Posterior vena cava (tissue), 2 donors: ENCODE measurements at places on chromosomes 6 and 20. TPM values are rescaled to one million over a fixed set of nuclear protein-coding genes. Genes with fewer than 3 reads are reported as not detected.

Gene PBOV1
- total RNA-seq = not detected

Gene OPRM1
- not detected for total RNA-seq

Gene CPXM1
- 9.6 TPM for total RNA-seq

Gene SMPD2
- total RNA-seq = 4.2 TPM

Gene SOD2
- 584 TPM for total RNA-seq

Gene SPATS1
- not detected for total RNA-seq

Gene RPS6KA2
- 43.4 TPM for total RNA-seq

Gene BPIFB4
- not detected for total RNA-seq

Gene ADGB
- not detected for total RNA-seq

Gene PRND
- not detected for total RNA-seq

Gene TAAR2
- total RNA-seq = not detected

Gene ZNF341
- total RNA-seq = 1.8 TPM

Gene KHDC1
- 1.1 TPM for total RNA-seq

Gene BNIP5
- total RNA-seq = not detected

Gene PRKN
- total RNA-seq = 7.6 TPM

Gene SLPI
- total RNA-seq = 14.6 TPM

Gene PRRT1
- 2.6 TPM for total RNA-seq

Gene ULBP2
- 0.43 TPM for total RNA-seq

Gene TCF21
- total RNA-seq = 1.9 TPM

- DNase-seq = no peak
These were observed 151.7 kb downstream of the ZFAND3 start for GRCh38 chr6:37971266-37971665.

DNA sequence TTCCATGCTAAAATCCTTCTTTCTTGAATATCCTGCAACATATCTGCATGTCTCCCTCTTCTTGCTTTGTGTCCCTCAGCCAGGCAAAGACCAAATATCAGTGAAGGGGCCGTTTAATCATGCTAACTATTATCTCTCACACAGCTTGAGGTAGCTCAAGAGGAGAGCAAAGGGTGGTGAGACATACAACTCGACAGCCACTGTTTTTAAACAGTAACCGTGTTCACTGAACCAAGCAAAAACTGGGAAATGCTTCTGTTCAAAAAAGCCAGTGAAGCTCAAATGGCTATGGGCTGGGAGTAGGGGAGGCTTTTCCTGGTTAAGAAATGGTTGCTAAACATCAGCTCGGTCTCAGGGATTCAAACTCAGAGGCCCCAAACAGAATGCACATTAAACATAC is 83.4 kb downstream of the MAP7 start:
- no peak for DNase-seq

- DNase-seq = no peak
These were observed 71.3 kb downstream of the CHMP4B start for GRCh38 chr20:33882481-33882880.

- no peak for DNase-seq
These were observed 19.9 kb upstream of the FBXL4 start for GRCh38 chr6:98967616-98968015.

- DNase-seq = no peak
These were observed 518.8 kb downstream of the GRIK2 start for GRCh38 chr6:101912311-101912710.

DNA sequence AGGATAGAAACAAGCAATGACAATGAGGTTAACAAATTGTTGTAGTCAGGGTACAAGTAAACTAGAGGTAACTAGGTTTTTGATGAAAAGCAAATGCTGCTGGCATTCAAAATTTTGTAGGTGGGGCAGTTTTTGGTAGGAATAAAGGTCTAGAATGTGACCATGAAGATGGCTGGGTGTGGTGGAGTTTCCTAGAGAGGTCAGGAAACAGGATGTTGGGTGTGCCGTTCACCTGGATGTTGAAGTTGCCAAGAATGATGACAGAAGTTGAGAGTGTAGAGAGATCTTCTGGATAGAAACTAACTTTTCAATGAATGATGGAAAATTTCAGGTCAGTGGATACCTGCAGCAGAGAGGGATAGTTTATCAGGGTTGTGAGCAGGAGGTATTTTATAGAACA is 22.7 kb downstream of the MAPK14 start:
- no peak for DNase-seq

DNA sequence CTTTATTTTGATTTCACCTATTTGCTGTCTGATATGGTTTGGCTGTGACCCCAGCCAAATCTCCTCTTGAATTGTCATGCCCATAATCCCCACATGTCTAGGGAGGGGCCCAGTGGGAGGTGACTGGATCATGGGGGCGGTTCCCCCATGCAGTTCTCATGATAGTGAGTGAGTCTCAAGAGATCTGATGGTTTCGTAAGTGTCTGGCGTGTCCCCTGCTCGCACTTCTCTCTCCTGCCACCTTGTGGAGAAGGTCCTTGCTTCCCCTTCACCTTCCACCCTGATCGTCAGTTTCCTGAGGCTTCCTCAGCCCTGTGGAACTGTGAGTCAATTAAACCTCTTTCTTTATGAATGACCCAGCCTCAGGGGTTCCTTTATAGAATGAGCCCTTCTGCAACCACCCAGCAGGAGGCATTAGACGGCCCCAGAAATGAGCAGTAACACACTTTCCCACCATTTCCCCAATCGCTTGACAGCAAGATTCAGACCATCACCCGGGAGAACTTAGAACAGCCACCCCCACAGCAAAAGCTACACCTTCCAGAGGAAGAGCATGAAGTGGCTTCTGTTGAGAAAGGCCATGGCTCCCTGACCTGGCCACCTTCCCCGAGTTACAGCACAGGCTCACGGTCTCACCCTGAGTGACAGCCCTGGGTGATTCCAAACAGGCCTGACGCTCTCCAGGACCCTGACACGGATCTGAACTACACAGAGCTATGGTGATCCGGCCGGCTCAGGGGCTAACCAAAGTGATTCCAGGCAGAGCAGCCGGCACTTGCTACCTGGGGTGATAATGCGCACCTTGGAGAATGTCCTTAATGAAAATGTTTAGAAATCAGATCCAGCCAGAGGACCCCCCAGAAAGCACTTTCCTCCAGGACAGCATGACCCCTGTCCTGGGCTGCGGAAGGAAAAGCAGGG is 131.2 kb upstream of the CDH4 start:
- DNase-seq = no peak

GRCh38 chr6:91664327-91664959 is 1077.6 kb upstream of the MAP3K7 start:
- no peak for DNase-seq

DNA sequence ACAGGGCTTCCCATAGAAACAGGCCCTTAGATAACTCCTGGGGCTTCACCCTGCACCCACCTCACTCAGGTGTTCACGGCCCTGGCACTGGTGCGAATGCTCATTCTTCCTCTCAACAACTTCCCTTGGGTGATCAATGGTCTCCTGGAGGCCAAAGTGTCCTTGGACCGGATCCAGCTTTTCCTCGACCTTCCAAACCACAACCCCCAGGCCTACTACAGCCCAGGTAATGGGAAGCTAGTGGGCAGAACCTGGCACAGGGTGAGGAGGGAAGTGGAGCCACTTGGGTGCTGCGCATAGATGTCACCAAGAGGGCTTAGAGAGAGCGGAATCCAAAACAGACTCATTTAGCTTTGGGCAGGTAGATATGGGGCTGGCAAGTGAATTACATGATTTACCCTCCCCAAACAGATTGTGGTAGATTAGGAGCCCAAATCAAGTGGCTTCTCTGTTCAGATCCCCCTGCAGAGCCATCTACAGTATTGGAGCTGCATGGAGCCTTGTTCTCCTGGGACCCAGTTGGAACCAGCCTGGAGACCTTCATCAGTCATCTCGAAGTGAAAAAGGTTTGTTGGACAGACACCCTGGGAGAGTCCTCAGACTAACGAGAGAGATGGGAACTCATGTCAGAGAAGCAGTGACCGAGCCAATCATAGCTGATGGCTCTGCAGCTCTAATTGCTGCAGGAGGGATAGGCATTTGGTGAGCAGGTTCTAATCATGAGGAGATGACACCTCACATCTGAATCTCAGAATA is 8.5 kb downstream of the ABCC10 start:
- peak; percentile 38 for DNase-seq

GRCh38 chr6:144352331-144352730 is 67.2 kb downstream of the UTRN start:
- no peak for DNase-seq

DNA sequence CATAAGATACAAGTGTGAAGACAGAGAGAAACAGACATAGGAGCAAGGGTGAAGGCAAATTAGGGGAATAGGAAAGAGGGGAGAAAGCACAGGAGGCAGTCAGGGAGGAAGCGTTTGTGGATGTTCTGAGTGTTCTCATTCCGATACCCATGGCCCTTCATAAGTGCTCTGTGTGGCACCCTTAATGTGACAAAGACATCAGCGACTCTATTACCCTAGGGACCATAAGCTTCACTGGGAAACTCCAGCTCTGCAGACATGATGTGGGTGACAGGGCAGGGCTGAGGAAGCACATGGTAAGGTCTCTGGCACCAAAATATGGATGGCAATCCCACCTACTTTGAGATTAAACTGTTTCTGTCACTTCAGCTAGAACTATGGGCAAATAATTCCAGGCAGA is 33.0 kb downstream of the F13A1 start:
- DNase-seq = no peak

GRCh38 chr6:140744659-140745320 is 1370.3 kb upstream of the CITED2 start:
- no peak for DNase-seq

DNA sequence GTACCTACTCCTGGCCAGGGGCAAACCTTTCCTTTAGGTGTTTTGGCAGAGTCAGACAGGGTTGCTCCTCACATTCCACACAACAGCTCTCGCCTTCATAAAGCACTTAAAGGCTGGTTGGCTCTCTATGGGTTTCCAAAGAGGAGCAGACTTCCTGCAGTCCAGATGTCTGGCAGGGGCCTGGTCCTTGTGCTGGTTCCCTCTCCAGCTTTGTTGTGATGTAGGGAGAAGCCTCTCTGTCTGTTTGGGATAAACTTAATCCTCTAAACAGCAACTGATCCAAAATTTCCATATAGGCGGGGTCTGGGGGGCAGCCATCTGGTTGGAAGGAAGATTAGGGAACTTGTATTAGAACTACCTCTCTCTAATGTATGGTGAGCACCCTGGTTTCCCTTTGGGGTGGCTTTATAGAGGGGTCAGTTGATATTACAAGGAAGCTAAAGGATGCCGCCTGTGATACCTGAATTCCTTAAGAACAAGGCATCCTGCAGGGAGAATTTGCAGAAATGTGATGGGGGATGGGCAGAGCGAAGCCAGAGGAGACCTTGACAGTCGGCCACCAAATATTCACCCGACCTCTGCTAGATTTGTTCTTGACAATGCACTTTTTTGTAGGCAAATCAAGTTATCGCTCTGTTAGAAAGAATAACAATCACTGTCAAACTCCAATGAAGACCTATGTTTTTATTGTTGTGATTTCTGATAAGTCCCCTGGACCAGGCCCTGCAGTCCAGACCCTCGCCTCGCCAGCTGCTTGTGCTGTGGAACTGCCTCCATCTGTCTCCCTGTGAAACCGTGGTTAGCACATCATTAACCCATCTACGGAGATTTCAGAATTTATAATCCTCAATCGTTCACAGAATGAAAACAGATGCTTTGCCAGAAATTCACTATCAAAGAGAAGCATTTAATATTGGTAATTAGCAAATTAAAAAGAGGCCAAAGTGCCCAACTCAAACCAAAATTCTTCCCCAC is 94.0 kb upstream of the RALGAPA2 start:
- no peak for DNase-seq

DNA sequence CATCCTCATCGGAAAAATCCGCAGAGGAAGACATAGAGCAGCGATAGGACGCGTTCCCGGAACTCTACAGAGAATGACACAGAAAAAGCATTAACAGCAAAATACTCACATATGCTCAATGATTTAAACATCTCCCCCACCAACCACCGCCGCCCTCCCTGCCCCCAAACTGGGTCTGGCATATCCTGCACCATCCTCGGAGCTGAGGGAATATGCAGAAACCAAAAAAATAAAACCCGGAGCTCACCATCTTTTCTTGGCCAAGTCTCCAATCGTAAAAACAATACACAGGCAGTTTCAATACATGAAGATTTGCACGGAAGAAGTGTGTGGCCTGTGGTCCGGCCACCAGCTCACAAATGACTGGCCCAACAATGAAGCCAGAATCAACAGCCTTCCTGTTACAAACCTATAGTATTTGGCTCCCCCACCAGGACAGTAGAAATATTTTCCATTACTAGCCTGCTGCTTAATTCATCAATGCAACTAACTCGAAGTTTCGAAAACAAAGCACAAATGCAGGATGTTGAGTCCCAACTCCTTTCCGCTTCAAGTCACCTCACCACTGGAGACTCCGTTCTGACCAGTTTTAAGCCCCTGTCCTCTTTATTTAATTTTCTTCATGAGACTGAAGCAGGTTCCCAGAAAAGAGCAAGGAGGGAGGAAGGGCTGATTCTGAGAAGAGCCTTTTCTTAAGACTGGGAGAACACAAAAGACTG is 103.2 kb upstream of the BEND6 start:
- no peak for DNase-seq

- no peak for DNase-seq
These were observed 167.2 kb downstream of the TTLL2 start for GRCh38 chr6:167492100-167492449.

- no peak for DNase-seq
These were observed 267.6 kb upstream of the SUPT3H start for GRCh38 chr6:45645302-45645701.

GRCh38 chr20:44886828-44887227 is 1.3 kb downstream of the YWHAB start:
- DNase-seq = no peak

- DNase-seq = no peak
These were observed 1261.9 kb upstream of the CITED2 start for GRCh38 chr6:140636271-140636907.

DNA sequence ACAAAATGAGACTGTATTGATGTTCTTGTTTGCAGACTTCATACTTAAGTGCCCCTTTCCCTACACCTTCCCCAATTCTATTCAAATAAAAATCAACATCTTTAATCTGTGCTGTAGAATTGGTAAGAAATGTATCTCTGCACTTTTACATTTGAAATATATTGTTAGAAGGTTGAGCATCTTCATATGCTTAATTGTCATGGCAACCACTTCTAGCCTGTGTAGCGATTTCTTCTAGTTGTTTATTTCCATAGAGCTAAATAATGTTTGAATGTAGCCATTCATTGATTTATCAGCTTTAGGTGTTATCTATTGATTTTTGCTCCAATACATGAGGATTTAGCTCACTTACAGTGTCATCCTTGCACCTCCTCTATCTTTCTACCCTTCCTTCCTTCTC is 37.7 kb upstream of the ZNFX1 start:
- DNase-seq = no peak

DNA sequence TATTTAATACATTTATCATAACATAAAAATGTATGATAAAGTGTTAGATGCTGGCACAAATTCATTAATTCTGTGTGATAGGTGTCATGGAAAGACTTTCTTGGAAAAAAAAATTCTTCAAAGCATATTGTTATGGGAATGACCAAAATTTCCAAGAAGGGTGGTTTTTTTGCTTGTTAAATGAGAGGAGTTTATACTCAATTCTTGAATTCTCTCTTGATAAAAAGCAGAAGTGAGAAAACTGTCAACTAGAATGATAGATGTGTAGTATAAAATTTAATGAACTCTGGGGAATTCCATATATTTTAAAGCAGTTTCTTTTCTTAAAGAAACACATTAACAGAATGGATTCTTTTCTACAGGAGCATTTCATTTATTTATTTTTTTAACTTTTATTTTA is 62.0 kb upstream of the SNAP91 start:
- no peak for DNase-seq

GRCh38 chr6:39240155-39240757 is 11.0 kb upstream of the KCNK5 start:
- DNase-seq = peak; percentile 16

- no peak for DNase-seq
These were observed 66.9 kb upstream of the FABP7 start for GRCh38 chr6:122712448-122713137.

GRCh38 chr20:16608277-16608650 is 35.0 kb upstream of the KIF16B start:
- DNase-seq = no peak

GRCh38 chr20:2152317-2152716 is 50.7 kb downstream of the STK35 start:
- peak; percentile 56 for DNase-seq
